NCI-H345 (cell line): ENCODE measurements at places on chromosomes 7 and 10.

DNA sequence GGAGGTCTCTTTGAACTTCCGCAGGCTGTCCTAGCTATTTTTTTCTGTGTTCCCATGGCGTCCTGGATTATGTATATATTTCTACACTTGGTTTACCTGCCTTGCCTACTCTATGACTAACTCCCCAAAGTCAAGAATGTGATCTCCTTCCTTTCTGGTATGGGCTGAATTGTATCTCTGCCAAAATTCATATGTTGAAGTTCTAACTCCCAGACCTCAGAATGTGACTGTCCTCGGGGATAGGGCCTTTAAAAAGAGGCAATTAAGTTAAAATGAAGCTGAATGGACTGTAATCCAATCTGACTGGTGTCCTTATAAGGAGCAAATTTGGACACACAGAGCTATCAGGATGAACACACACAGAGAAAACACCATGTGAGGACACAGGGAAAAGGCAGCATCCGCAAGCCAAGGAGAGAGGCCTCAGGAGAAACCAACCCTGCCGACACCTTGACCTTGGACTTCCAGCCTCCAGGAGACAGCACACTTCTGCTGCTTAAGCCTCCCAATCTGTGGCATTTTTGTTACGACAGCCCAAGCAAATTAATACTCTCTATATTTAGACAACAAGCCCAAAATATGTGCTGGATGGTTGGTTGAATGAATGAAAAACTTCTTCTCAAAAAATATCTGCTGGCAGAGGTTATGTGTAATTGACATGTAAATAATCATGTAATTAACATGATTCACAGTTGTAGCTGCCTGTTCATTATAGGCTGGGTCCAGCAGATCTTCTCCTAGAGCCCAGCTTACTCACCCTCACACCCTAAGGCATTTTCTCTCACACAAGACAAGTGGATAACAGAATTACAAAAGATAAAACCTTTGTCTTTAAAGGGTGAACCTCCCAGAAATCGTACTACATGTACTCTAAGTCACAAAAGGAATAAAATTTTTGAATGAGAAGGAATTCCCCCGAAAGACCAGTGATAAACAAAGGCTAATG lies 123.7 kb downstream of the CUBN start:
- DNase-seq = no peak

DNA sequence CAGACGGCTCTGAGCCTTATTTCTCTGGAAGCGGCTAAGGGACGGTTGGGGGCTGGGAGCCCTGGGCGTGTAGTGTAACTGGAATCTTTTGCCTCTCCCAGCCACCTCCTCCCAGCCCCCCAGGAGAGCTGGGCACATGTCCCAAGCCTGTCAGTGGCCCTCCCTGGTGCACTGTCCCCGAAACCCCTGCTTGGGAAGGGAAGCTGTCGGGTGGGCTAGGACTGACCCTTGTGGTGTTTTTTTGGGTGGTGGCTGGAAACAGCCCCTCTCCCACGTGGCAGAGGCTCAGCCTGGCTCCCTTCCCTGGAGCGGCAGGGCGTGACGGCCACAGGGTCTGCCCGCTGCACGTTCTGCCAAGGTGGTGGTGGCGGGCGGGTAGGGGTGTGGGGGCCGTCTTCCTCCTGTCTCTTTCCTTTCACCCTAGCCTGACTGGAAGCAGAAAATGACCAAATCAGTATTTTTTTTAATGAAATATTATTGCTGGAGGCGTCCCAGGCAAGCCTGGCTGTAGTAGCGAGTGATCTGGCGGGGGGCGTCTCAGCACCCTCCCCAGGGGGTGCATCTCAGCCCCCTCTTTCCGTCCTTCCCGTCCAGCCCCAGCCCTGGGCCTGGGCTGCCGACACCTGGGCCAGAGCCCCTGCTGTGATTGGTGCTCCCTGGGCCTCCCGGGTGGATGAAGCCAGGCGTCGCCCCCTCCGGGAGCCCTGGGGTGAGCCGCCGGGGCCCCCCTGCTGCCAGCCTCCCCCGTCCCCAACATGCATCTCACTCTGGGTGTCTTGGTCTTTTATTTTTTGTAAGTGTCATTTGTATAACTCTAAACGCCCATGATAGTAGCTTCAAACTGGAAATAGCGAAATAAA lies 175.5 kb downstream of the RNF216 start:
- DNase-seq = no peak

DNA sequence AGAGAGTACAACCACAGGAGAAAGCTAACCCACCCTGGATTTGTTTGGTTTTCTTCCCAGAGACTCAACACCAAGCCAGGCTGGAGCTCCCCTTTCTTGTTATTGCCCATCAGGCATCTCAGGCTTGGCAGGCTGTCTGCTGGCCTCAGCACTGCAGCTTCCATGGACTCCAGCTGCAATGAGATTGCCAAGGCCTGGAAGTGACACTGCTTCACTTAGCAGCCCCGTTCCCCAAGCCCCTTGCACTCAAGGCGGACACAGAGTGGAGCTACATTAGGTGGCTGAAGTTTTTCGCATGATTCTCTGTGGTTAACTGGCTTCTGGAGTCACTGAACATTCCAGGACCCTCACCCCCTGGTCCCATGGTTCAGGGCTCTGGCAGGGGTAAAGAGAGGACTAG lies 163.1 kb upstream of the GDF10 start:
- DNase-seq = no peak

GRCh38 chr10:121831777-121832176 lies 96.1 kb downstream of the ATE1 start:
- no peak for DNase-seq

DNA sequence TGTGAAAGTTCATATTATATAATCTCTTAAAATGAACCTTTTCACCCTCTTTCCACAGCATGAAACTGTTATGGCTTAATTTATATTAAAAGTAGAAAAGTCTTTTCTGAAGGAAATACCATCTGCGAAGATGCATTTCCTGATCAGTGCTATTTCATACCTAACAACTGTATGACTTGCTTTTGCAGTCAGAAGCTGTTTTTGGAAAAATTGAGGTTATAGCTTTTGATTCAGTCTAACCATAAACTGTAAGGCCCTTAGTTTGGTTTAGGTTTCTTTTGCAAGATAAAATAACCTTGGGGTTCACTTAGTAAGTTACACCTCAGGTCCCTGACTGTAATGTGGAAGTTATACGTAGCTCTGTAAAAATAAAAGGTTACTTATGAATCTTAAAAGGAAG lies 22.7 kb upstream of the PARP12 start:
- DNase-seq = no peak
